ENCODE measurements at places on chromosomes 7 and 10.

GRCh38 chr10:44471410-44471809 lies 86.5 kb upstream of the CXCL12 start:
- no peak for DNase-seq

DNA sequence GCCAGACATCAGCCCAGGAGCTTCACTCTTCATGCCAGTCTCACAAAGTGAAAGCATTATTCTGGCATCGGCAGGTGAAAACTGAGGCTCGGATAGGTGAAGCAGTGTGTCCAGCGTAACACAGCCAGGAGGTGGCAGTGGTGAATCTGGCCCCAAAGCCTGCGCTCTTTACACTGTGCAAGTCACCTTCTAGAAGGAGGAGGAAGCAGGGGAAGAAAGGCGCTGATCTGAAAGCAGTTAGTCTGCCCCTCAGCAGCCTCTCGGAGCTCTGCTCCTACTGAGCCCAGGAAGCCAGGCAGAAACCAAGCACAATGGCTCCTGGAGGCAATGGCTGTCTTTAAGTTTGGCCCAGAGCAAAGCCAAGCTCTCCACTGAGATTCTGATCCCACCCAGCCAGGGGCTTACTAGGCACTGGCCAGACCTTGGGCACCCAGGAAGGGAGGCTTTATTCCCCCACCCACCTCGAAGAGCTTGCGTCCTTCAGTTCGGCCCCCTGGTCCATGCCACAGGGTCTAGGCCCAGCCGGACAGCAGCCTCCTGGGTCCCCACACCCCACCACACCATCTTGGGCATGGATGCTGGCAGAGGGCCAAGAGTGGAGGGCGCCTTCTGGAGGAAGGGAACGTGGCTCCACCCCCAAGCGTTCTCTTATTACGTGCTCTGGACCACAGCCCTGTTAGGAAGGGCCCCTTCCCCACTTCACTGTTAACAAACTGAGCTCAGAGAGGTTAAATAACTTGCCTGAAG lies 104.5 kb downstream of the GRID1 start:
- peak; percentile 77 for DNase-seq

DNA sequence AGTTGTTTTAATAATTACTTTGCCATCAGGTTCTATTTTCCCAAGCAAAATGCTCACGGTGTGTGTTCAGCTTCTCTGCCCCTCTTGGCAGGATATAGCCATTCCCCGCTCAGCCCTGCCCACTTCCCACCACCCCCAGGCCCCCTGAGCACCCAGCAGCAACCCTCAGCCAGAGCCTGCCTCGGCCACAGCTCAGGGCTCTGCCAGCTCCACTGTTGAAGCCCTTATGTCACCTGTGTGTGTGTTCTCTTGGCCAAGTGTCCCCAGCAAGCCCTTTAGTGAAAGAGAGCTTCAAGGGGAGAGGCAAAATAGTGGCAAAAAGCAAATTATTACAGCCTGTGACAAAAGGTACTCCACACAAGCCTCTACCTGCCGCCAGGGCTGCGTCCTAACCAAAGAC lies 275.3 kb downstream of the ADARB2 start:
- no peak for DNase-seq

GRCh38 chr10:119391440-119392251 lies 150.9 kb downstream of the RGS10 start:
- no peak for DNase-seq

- no peak for DNase-seq
Observed at GRCh38 chr7:135151533-135151932, 3.7 kb downstream of the TMEM140 start.

- no peak for DNase-seq
Observed at GRCh38 chr7:12320987-12321647, 82.5 kb downstream of the VWDE start.

GRCh38 chr7:151008511-151009323 lies 15.6 kb downstream of the ATG9B start:
- no peak for DNase-seq

DNA sequence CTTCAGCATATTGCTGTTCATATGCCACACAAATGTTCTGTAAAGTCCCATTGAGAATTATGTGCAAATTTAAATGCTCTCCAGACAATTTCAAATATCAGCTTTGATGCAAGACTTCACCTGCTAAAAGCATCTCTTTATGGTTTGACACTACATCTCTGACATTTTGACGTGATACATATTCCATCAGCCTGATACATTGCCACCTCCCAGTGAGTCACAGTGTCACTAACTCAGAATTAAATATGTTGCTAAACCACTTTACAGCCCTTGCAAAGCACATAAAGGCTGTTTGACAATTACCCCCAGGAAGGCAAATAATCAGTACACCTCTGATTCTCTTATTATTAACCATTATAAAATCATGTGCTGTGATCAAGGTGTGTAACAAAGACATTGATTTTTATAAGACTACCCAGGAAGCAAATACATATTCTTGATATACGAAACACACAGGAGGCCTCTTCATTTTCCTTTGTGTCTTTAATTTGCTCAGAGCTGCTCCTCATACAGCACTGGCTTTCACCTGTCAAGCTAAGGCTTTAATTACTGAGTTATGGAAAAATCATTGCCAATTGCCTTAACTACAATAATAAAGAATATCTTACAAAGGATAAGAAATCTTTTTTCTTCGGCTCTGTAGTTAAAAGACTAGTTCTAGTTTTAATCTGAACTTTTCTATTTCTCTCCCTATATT lies 547.5 kb upstream of the C7orf33 start:
- peak; percentile 100 for DNase-seq

GRCh38 chr7:12397671-12398070 lies 6.0 kb downstream of the VWDE start:
- no peak for DNase-seq

DNA sequence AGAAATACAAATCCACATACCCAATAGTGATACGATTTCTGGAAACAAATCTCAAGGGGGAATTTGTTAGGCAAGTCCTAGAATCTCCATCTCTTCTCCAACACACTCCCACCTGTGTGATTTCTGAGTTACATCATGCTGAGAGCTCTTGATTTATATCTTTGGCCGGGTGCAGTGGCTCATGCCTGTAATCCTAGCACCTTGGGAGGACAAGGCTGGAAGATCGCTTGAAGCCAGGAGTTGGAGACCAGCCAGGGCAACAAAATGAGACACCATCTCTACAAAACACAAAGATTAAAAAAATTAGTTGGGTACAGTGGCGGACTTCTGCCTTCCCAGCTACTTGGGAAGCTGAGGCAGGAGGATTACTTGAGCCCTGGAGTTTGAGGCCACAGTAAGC lies 1.5 kb upstream of the MTPN start:
- no peak for DNase-seq

- DNase-seq, result no peak
Observed at GRCh38 chr10:35433851-35434426, 97.6 kb downstream of the CCNY start.

DNA sequence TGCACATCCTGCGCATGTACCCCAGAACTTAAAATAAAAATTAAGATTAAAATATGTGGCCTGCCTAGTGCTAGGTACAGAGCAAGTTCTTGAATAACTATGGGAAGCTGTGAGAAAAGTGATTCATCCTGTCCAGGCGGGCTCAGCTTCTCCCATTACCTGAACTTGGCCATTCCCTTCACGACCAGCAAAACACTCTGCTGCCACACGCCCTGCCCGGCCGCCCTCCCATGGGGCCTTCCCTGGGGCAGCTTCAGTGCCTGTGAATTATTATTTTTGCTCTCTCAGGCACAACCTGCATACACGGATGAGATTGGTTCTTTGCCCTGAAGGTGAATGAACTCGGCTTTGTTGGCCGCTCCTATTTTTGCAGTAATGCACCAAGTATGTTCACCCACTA lies 209.2 kb upstream of the SHH start:
- no peak for DNase-seq
